ENCODE measurements at places on chromosomes 7 and 10. TPM values are rescaled to one million over a fixed set of nuclear protein-coding genes. Genes with fewer than 3 reads are reported as not detected.
A peak's percentile ranks its signal among the peaks of the same experiment; 100 is the strongest.

DNA sequence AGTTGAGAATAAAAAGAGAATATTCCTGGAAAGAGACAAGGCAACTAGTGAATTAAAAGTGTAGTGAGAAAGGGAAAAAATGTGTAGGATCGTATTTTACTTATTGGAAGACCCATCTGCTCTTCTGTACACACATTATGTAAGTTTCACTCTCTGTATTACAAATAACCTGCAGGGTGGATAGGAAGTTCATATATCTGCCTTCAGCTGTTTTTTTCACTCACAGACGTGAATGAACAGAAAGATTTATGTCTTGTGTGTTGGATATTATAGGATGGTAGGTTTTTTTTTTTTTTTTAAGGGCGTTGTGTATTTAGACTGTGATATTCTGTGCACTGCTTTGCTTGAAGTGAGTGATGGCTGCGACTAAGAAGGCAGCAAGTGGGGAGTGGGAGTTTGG is 266.5 kb downstream of the AUTS2 start:
- no peak for DNase-seq

- DNase-seq, result no peak
These were observed 35.5 kb upstream of the TNPO3 start for GRCh38 chr7:129090300-129090907.

GRCh38 chr10:95782318-95782717 is 26.4 kb downstream of the ENTPD1 start:
- no peak for DNase-seq

DNA sequence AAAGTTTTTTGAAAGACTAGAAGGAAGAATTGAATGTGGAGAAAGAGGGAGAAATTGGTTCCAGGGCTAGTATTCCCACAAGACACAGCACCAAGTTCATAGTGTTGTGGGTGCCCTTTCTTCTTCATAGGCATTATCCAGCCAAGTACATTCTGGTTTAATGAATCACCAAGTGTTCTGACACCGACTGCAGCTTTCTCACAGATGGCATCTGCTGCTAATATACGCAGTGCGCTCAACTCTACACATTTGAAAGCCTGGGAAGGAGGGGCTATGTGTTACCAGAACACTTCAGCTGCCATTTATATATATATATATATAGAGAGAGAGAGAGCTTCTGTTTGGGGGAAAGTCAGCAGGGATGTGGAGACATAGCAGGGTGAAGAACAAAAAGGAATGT is 1168.4 kb downstream of the GATA3 start:
- DNase-seq, result peak; percentile 39

DNA sequence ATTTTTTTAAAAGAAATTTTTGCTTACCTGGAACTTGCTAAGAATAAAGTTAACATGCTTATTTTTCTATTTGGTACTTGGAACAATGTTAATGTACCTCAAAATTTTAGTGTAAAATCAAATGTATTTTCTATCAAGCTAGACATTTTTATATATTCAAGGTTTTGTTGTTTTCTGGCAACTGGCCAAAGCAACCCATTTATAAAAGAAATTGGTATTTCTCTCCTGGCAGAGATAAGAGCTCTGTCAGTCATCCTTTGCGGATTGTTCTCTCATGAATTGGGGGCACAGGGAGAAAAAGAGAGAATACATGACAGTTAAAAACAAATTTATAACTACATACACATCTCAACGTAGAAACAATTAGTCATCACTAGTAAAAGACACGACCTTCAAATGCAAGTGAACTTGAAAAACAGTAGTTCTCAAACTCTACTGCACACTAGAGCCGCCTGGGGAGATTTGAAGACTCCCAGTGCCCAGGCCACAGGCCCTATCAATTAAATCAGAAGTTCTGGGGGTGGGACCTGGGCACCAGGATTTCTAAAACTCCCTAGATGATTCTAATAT is 152.4 kb upstream of the LAMB4 start:
- DNase-seq, result no peak

- DNase-seq, result no peak
These were observed 333.6 kb upstream of the MAGI2 start for GRCh38 chr7:79787096-79787495.

DNA sequence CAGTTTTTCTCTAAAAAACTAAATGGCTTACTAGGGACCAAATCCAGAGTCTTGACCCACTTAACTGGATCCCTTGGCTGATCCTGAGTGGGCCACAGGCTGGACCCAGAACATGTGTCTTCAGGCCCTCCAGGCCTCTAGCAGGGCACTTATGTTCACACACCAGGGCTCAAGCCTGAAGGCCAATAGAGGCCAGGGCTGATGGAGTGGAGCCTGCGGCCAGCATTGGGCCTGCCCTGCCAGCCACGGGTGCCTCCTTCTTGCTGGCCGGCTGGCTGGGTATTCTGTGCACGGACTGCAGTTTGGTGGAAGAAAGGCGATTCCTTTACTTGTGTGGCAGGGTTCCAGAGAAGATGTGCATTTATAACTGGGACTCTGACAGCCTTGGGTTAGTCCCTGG is 103.0 kb upstream of the ZNF32 start:
- DNase-seq, result no peak

DNA sequence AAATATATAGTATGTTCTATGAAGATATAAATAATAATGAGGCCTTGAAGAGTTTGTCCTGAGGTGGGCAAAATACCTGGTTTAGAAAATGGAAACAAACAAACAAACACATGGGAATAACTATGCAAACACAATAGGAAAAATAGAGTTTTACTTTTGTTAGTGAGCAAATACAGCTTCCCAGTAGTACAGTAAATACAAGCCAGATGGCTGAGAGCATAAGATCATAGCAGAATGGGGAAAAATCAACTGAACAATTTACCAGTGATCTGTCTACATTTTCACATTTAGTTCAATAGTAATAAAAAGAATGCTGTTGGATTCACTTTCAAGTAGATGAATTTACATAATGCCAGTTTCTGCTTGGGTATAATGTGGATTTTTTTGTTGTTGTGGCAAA is 45.1 kb downstream of the ADD3 start:
- DNase-seq, result no peak

DNA sequence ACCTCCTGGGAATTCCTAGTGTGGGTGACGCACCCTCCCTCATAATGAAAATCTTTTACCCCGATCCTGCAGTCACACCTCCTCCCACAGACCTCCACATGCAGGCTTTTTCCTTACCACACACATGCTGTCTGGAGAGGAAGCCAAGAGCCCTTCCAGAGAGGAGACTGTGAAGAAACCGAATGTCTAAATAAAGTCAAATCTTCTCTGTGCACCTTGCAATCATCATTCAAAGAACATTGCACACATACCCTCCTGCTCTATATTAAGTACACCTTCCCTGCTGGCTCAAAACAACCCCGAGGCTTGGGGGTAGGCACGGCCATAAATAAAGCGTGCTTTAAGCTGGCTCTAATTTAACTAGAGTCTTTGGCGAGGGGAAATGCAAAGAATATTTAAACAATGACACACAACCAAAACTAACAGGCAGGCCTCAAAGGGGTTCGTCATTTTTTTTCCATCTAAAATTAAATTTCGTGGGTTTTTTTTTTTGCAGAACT is 34.9 kb downstream of the CALML3 start:
- DNase-seq, result peak; percentile 84

DNA sequence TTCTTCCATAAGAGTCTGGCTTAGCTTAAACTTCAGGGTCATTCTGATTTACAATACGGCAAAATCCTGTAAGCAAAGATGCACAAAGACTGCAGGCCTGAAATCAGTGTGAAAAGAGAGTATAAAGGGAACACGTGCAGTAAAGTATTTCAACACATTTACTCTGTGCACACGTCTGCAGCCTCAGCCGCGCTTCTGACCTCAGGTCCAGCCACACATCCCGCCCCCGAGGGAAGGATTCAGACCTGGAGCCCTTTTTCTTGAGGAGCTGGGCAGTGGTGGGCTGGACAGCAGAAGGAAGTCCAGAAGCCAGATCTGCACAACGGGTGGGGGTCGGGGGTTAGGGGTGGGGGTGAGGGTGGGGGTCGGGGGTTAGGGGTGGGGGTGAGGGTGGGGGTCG is 58.9 kb upstream of the FAM20C start:
- no peak for DNase-seq

DNA sequence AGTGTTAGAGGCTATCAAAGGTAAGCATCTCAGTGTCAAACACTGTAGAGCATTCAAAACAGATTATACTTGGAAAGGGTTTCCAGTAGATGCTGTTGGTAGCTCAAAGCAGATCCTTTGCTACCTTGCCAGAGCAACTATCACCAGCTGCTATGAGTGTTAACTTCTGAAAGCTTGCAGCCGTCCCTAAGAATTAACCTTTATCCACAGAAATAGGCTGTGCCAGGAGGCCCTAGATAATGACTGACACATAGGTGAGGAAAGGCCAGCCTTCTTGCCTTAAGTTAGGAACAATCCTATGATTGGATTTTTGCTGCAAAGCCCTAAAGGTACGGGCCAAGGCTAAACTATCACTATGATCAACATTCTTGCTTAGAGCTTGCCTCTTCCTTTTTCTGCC is 263.2 kb downstream of the DGKB start:
- no peak for DNase-seq

DNA sequence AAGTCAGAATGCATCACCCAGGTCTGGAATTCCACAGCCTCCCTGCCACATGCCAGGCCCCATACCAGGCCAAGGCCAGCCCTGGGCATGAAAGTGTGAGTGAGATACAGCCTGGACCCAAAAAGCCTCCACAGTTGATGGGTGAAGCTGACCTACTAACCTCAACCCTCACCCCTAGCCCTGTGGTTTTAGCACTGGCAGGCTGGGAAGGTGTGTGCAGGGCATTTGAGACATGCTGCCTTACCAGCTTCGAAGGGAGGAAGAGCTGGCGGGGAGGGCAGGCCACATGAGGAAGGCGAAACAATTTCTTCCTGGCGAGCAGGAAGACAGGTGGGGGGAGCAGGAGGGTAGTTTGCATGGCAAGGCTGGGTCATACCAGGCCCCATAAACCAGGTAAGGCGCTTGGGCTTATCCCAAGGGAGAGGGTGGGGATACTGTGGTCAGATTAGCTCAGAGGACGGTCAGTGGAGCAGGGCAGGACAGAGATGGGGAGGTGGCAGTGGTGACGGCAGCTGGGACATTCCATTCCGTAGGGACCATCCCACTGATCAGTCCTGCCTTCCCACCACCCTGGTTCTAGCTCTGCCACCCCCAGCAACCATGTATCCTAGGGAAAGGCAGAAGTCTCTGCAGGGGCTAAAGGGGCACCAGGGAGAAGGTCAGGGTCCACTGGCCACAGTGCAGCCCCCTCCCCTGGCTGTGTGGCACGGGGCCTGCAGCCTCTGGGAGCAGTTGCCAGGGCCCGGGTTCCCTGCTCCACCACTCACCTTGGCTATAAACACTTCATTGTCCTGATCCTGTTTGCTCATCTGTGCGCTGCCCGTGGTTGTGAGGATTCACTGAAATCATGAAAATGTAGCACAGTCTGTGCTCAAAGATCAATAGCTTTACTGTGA is 155.8 kb downstream of the NRF1 start:
- DNase-seq, result no peak

- no peak for DNase-seq
These were observed 13.4 kb downstream of the INTS1 start for GRCh38 chr7:1490837-1491236.

DNA sequence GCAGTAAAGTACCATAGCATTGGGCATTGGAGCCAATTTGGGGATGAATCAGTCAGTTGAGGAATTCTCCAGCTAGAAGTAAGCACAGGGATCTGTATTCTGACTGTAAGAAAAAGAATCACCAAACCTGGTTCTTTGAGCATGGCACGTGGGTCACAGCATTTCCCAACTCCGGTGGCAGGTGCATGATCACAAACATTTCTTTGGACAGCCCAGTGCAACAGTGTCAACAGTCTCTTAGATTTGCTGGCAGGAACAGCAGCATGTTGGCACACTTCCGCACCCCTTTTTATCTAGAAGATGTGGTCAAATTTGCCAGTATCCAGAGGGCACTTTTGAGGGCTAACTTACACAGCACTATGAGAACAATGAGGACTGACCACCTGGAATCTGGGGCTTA is 437.5 kb upstream of the GHITM start:
- no peak for DNase-seq

- DNase-seq, result no peak
These were observed 33.5 kb downstream of the KCNMA1 start for GRCh38 chr10:77604063-77604462.

GRCh38 chr10:15901889-15902288 is 41.6 kb upstream of the MINDY3 start:
- no peak for DNase-seq

- peak; percentile 13 for DNase-seq
These were observed 3.6 kb downstream of the CCNY start for GRCh38 chr10:35339942-35340341.

- DNase-seq, result no peak
These were observed 14.3 kb downstream of the PTPRN2 start for GRCh38 chr7:158573310-158573709.

DNA sequence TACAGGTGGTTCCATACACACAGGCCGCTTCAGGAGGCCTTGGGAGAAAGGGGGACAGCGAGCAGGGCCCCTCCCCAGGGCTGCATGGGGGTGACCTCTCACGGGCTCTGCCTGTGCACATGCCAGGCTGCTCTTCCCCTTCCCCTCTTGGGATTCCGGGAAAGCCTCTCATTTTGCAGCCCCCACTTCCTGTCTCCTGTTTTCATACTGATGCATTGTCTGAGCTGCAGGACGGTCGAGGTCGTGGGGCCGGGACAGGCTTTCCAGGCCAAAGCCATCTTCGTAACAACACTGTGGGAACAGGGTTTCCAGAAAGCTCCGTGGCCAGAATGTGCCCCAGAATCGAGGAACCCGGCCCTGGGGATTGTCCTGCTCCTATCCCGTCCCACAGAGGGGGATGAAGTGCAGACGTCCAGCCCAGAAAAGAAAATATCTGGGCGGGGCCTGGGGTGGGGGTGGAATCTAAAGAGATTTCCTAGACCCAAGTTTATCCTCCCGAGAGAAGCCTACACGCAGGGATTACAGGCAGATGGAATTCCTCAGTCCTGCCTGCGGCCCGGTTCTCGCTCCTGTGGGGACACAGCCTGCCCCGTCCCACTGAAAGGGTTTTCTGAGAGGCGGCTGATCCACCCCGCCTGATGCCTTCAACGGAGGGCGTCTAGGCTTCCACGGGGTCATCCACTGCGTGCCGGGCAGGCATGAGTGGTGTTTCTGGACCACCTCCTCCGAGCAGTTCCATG is 29.5 kb upstream of the DNAAF5 start:
- no peak for DNase-seq

GRCh38 chr7:131652934-131653333 is 96.5 kb upstream of the PODXL start:
- no peak for DNase-seq

- peak; percentile 25 for DNase-seq
These were observed 46.0 kb downstream of the CDC123 start for GRCh38 chr10:12241810-12242529.

DNA sequence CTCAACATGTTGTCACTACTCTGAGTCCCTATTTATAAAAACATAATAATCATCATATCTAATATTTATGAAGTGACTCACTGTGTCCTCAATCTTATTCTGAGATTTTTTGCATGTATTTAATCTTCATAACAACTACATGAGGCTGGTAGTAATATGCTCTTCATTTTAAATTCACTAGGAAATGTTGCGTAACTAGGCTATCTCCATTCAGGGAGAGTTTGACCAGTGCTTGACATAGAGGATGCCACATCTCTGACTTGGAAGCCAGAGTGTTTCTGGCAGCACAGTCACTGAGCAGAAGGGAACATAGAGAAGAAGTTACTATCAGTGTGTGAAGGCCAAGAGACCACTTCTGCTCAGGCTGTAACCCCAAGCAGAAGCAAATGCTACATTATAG is 88.9 kb downstream of the FAM13C start:
- no peak for DNase-seq

Gene GRM8
- total RNA-seq, result 2.2 TPM

Gene CALML3
- not detected for total RNA-seq

Gene CUZD1
- total RNA-seq, result 0.17 TPM

Gene PLA2G12B
- total RNA-seq, result not detected

Gene SPDYE2
- not detected for total RNA-seq
